Myometrial cell (primary cell): ENCODE measurements at places on chromosomes 7 and 10. TPM values are rescaled to one million over a fixed set of nuclear protein-coding genes. Genes with fewer than 3 reads are reported as not detected.

Gene NPFFR1
- not detected in 2 replicates for total RNA-seq

Gene WDR86
- total RNA-seq = 17.6 and 19.1 TPM in 2 replicates

Gene FFAR4
- total RNA-seq = not detected in 2 replicates

Gene HOXA6
- total RNA-seq = 3.2 TPM in 1 of 2 replicates, not detected in the other

Gene AQP1
- total RNA-seq = 1.1 and 1.4 TPM in 2 replicates

Gene SRI
- 62.0 and 85.9 TPM in 2 replicates for total RNA-seq

Gene NCF1
- not detected in 2 replicates for total RNA-seq

Gene SPAM1
- not detected in 2 replicates for total RNA-seq

Gene TAS2R60
- total RNA-seq = not detected in 2 replicates

Gene SEMA4G
- 0.29 and 0.89 TPM in 2 replicates for total RNA-seq

Gene LIPM
- not detected in 2 replicates for total RNA-seq

Gene HMX2
- not detected in 2 replicates for total RNA-seq

Gene PTN
- total RNA-seq = 15.3 and 19.1 TPM in 2 replicates

Gene LRRC4
- not detected in 2 replicates for total RNA-seq

Gene TLX1
- total RNA-seq = not detected in 2 replicates

Gene NYAP1
- total RNA-seq = 1.4 and 3.4 TPM in 2 replicates

Gene NUTM2E
- total RNA-seq = not detected in 2 replicates

Gene OPN1SW
- not detected in 2 replicates for total RNA-seq

Gene IL15RA
- 11.9 and 15.6 TPM in 2 replicates for total RNA-seq

Gene MICALL2
- total RNA-seq = 22.8 and 26.2 TPM in 2 replicates

Gene CUZD1
- total RNA-seq = 0.18 and 0.29 TPM in 2 replicates

Gene NOD1
- 4.3 and 5.5 TPM in 2 replicates for total RNA-seq

Gene THSD7A
- total RNA-seq = 0.71 and 0.86 TPM in 2 replicates

Gene MYPN
- total RNA-seq = 11.0 and 12.9 TPM in 2 replicates

Gene GSTO1
- 398 and 454 TPM in 2 replicates for total RNA-seq

Gene FAM25C
- not detected in 2 replicates for total RNA-seq

Gene CFAP43
- under 0.01 TPM in 1 of 2 replicates, not detected in the other for total RNA-seq

Gene NKX2-3
- total RNA-seq = not detected in 2 replicates

Gene UCMA
- not detected in 2 replicates for total RNA-seq

Gene CYP2E1
- 0.18 TPM in 1 of 2 replicates, not detected in the other for total RNA-seq

Gene TET1
- 1.7 and 2.8 TPM in 2 replicates for total RNA-seq

Gene GIMAP8
- total RNA-seq = not detected in 2 replicates

Gene SPDYE16
- total RNA-seq = not detected in 2 replicates

Gene POMZP3
- 0.29 and 2.5 TPM in 2 replicates for total RNA-seq

Gene LIPA
- 247 and 287 TPM in 2 replicates for total RNA-seq

Gene PRLHR
- not detected in 2 replicates for total RNA-seq

Gene HOXA11
- 28.4 and 32.6 TPM in 2 replicates for total RNA-seq

Gene EPHA1
- not detected in 2 replicates for total RNA-seq

Gene GNAT3
- not detected in 2 replicates for total RNA-seq

Gene AKR1C2
- total RNA-seq = 4.6 and 5.0 TPM in 2 replicates

Gene GPR26
- not detected in 2 replicates for total RNA-seq

Gene STN1
- 42.2 and 51.9 TPM in 2 replicates for total RNA-seq

Gene PDK4
- total RNA-seq = under 0.01 and 0.29 TPM in 2 replicates

Gene SERPINE1
- 1,908 and 2,020 TPM in 2 replicates for total RNA-seq

Gene DMBT1
- total RNA-seq = not detected in 2 replicates

Gene BLNK
- not detected in 2 replicates for total RNA-seq
